ENCODE measurements at places on chromosomes 2 and 18. TPM values are rescaled to one million over a fixed set of nuclear protein-coding genes. Genes with fewer than 3 reads are reported as not detected.

The SERPINB12 gene
- not detected for total RNA-seq

- no peak for DNase-seq
Observed at GRCh38 chr2:28165087-28165635, 227.5 kb upstream of the FOSL2 start.

DNA sequence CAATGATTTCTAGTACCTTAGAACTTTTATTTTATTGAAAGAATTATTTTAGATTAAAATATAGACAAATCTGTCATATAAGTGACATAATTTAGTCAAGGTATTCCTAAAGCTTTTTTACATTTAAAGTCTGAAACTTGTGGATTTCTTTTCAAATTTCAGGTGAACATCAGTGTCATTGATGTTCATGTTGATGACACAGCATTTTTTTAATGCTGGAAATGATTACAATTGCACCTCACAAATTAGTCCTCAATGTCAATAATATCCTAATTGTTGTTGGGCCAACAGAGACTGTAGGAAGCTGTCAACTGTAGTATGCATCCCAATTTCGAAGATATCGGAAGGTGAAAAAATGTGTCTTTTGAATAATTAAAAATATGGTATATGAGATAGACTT, 214.4 kb upstream of the ARL4C start:
- DNase-seq = no peak

- DNase-seq = no peak
Observed at GRCh38 chr2:118190474-118190873, 102.2 kb downstream of the INSIG2 start.

DNA sequence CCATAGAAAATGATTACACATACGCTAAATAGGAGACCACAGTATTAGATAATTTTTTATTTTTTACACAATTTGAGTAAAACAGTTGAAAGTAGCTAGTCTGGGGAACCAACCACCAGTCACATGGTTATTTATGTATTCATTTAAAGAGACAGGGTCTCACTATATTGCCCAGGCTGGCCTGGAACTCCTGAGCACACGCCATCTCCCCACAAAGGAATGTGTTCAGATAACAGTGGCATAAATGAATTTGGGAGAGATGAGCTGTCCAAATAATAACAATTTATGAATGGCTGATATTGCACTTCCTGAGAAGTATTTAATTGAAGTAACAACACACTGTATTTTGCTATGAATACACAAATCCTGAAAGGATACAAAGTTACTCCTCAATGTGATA, 39.7 kb downstream of the KIDINS220 start:
- DNase-seq = no peak

DNA sequence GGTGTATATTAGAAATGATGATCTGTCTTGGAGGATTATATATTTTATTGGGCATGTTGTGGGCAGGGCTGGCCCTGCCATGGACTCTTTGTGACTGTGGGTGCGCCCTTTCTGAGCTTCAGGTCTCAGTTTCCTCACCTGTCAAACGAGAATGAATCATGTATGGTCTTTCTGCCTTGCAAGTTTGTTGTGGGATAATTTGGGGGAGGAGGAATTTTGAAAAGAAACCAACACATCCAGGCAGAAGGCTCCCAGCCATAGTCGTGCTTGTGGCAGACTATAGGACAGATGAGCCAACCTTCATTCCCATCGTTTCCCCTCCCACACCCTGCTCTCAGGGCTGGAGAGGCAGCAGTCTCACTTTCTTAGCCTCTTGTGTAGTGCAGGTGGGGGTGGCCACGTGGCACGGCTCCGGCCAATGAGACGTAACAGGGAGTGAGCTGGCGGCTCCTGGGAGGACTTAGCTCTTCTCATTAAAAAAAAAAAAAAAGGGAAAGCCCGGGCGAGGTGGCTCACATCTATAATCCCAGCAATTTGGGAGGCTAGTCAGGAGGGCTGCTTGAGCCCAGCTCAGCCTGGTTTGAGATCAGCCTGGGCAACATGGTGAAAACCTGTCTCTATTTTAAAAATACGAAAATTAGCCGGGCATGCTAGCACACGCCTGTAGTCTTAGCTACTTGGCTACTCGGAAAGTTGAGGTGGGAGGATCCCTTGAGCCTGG, 63.1 kb downstream of the RHOB start:
- DNase-seq = peak; percentile 66

GRCh38 chr2:236237468-236238190, 26.6 kb downstream of the ASB18 start:
- no peak for DNase-seq

All from sigmoid colon (tissue), 7 donors.